Ascending aorta (tissue), 2 donors: ENCODE measurements at places on chromosomes 4 and X.
A peak's percentile ranks its signal among the peaks of the same experiment; 100 is the strongest.

DNA sequence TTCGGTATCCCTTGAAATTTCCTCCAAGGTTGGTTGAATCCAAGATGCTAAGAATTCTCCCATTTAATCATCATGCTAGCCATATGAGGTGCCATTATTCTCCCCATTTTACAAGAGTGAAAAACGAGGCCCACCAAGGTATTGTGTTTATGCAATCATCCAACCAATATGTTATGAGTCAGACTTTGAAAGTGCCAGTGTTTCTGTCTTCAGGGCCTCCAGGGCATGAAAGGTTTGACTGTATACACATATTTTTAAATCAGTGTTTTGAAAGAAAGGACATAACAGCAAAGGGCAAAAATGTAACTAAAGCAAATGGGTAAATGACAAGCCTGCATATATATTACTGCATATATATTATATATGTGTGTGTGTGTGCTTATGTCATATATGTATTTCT lies 541.2 kb upstream of the SMIM31 start:
- DNase-seq: no peak

GRCh38 chrX:119067023-119067739 lies 5.6 kb upstream of the CT47C1 start:
- DNase-seq: no peak

- no peak for DNase-seq
Measured at GRCh38 chr4:44988011-44988410, 261.7 kb upstream of the GNPDA2 start.

GRCh38 chr4:109574931-109575804 lies 15.1 kb downstream of the MCUB start:
- no peak for DNase-seq

- no peak for DNase-seq
Measured at GRCh38 chr4:188030401-188030800, 34.8 kb downstream of the ZFP42 start.

DNA sequence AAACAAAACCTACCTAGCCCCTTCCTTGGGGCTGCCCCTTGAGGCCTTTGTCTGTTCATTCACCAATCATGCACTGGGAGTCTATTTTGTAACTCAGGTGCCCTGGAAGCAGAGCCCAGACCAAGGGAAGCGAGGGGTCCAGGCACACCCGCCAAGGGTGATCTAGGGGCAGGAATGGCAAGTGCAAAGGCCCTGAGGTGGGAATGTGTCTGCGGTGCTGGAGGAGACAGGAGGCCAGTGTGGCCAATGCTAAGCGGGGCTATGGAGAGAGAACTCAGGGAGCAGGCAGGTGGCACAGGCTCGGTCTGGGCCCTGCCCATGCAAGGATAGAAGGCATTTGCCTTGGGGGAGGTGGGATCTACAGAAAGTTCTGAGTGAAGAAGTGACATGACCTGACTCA lies 3.5 kb upstream of the SH3BP2 start:
- DNase-seq: no peak

DNA sequence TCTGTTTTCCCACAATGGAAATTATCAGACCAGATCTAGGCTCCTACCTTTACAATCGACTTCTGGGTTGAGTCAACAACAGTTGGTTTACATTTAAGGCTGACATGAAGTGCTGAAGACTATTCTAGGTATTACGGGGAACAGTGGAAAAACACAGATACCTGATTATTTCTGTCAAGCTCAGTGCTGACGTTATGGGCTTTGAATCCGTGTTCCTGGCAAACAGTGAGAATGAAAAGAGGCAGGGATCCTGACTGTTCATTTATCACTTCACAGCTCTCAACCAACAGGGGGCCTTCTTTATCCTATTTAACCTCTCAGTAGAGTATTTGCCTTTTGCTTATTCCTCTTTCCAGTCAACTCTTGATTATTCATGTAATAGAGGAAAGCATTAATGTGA lies 43.1 kb downstream of the TMEM164 start:
- DNase-seq: no peak

DNA sequence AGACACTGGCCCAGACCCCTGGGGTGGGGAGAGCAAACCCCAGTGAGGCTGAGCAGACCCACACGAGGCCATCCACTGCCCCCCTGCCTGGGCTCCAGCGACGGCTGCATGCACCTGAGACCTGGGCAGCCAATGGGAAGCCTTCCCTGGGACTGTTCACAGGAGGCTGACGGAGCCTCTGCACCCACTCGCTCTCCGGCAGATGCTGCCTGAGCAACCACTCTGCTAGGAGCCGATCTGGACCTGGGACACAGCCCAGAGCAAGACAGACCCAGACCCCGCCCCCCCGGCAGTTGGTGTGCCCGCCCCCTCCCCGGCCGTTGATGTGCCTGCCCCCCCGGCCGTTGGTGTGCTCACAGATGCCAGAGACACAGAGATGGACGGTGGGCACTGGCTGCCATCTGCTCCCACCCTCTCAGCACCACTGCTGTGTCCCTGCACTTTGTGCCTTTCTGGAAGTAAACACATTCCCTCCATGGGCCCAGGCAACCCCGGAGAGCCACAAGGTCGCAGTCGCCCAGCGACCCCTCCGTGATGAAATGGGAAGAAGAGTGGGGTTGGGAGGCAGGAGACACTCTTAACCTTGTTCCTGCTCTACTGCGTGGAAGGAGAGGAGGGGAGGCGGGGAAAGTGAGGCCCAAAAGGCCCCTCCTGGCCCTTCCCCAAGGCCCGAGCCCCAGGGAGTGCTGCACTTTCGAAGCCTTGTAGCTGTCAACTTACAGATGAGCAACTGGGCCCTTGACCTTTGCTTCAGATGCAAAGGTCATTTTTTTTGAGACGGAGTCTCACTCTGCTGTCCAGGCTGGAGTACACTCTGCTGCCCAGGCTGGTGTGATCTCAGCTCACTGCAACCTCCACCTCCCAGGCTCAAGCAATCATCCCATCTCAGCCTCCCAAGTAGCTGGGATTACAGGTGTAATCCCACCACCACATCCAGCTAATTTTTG lies 62.0 kb downstream of the ZFYVE28 start:
- no peak for DNase-seq

- DNase-seq: no peak
Measured at GRCh38 chrX:36434522-36434921, 515.0 kb downstream of the CFAP47 start.

- no peak for DNase-seq
Measured at GRCh38 chr4:176492646-176493302, 173.0 kb downstream of the SPCS3 start.

GRCh38 chr4:123168812-123169211 lies 227.8 kb upstream of the SPRY1 start:
- DNase-seq: no peak

- no peak for DNase-seq
Measured at GRCh38 chr4:8006471-8006870, 66.8 kb upstream of the AFAP1 start.

GRCh38 chr4:6763330-6763851 lies 19.1 kb upstream of the KIAA0232 start:
- peak; percentile 54 for DNase-seq

DNA sequence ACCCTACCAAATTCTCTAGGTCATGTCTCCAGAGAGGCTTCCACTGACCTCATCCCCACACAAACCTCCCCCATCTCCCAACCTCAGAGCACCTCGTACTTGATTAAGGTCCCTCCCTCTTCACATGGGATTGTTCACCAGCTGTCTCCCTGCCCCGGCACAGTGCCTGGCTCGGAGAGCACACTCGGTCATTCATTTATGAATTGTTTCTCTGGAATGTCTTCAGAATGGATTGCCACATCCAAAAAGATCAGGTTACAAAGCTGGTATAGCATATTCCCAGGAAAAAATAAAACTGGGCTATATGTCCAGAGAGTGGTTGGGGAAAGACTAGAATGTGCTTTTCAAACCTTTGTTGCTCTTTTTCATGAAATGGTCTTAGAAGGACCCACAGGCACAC lies 21.6 kb downstream of the JAKMIP1 start:
- no peak for DNase-seq
